CD4-positive, alpha-beta T cell treated with Interleukin-15 for 4 hours (primary cell): ENCODE measurements at places on chromosomes 13 and 19.

DNA sequence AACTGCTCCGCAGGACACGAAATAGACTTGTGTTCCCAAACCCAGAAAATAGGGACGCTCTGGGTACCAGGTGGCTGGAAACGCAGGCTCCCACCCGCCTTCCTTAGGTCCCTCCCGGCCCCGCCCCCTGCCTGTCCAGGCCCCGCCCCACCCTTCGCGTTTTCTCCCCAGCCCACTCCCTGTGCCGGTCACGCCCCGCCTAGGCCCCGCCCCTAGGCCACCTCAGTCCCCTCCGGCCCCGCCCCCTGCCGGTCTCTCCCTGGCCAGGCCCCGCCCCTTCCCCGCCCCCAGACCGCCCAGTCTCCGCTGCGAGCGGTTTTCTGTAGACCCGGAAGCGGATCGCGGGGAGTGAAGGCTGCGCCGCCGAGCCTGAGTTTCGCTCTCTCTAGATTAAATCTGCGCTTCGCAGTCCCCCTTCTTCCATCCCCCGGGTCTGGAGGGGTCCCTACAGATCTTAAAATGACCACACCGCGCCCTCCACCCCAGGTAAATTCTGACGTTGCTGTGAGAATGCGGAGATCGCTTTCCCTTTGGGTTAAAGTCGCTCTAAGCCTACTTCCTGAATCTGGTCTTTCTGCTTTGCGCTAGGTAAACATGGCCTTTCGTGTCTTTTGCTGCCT, 3.7 kb upstream of the ZNF665 start:
- peak; percentile 96 for DNase-seq

DNA sequence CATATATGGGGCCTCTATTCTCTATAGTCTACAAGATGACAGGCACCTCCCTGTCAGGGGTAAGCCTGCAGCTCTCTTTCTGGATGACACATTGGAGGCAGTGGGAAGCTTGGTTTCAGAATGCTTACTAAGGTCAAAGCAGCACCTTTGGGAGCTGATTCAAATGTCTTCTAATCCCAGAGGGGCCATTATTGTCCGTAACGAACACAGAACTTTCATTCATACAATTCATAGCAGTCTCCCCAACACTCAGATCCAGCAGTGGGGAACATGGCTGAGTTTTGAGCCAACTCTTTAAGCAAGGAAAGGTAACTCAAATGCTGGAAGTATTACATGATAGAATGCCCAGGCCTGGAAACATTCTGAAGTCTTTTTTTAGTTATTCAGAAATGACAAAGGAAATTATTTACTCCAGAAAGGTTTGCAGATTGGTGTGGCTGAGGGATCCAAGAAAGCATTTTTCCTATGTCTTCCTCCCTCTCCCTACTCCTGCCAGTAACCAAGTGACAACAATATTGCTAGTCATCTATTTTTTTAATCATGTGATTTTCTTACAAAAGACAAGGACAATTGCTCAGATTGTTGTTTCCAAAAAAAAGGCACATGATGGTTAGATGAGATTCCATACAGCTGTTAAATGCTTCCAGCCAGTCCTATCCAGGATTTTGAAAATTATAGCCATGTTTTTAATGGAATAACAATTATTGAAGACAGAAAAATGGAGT, 118.7 kb downstream of the FOXO1 start:
- no peak for DNase-seq

GRCh38 chr13:98493042-98493712, 83.7 kb downstream of the STK24 start:
- DNase-seq: no peak

DNA sequence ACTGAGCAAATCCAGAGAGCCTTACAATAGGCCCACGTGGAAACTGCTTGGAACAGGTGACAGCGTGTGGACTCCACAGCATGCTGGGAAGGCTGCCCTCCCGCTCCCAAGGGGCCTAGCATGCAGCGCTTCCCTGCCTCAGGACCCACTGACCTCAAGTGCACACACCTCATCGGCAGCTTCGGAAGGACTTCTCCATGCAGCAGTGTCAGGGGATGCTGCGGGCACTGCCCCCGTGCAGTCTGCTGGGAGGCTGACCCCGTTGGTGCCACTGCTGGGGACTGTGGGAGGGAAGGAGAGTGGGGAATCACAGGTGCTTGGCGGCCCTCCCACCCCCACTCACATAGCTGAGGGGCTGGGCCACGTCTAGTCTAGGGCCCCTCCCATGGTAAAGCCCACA, 17.2 kb downstream of the CAPS start:
- DNase-seq: no peak

DNA sequence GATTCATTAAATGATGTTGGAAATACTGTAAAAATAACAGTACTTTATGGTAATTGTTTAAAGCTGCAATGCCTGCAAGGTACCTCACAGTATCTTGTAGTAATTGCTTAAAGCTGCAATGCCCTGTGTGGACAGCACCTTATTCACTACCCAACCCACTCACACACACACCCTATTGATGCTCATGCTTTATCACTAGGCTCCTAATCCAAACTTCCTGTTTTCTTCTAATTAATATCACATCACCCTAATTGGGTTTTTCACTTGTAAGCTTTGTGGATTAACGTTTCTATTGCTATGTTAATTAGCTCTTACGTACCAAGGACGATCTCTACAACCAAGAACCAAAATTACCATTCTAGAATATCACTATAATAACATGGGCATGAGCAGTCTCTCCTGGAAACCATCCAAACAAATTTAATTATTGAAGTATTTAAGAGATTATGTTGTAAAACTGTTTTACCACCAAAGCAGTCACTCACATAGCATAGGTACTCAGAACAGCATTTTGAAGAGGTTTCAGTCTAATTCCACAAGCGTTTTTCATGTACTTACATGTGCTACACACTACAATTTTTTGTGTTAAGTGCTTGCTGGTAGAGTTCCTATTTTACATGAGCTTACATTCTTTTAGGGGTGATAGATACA, 303.8 kb downstream of the PCDH9 start:
- no peak for DNase-seq

GRCh38 chr19:39514840-39515550, at the start of gene SELENOV:
SELENOV (plus strand) TSS chr19:39515139; CDS start chr19:39515213, 74 bp downstream.
- DNase-seq: no peak
